CD14-positive monocyte (primary cell): ENCODE measurements at places on chromosomes 2 and 18. TPM values are rescaled to one million over a fixed set of nuclear protein-coding genes. Genes with fewer than 3 reads are reported as not detected.

C18orf63 gene
- not detected for polyA plus RNA-seq

KLHL29 gene
- not detected for polyA plus RNA-seq

ELOA2 gene
- polyA plus RNA-seq = not detected

SLC9A4 gene
- polyA plus RNA-seq = not detected

CYP27A1 gene
- polyA plus RNA-seq = 151 and 167 TPM in 2 replicates

SRSF7 gene
- 246 TPM for polyA plus RNA-seq

LIMS4 gene
- 0.10 and 0.51 TPM in 2 replicates for polyA plus RNA-seq

DNA sequence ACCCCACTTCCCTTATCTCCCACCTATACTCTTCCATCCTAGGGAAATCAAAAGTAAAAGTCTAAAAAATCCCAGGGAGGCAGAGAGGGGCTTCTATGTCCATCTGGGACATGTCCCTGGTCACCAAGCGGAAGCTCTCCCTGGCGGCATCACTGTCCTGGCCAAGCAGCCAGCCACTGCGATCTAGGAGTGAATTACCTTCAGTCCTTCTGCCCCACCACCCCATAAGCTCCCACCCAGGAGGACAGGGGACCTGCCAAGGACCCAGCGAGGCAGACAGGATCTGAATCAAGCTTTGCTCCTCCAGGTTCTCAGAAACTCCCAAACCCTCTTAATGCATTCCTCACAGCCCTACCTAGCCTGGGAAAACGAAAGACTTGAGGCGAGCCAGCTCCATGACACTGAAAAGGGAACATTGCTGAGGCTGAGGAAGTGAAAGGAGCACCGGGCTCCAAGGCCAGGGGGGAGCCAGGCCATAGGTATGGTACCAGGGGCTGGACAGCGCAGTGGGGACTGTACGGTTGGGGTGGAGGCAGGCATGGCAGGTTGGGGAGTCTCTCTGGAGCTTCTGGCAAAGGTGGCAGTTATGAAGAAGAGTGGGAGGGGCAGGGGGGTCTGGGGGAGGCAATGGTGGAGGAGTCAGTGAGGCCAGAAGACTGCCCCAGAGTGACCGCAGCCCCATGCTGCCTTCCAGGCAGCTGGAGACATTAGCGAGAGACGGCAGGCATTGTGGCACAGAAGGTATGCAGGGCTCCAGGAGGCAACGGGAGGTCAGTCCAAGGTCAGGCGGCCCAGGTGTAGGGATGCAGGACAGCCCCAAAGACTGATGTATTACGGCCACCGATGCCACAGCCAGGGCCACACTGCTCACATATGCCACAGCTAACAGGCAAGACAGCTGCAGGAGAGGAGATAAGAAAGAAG, 2.7 kb upstream of the SLC23A3 start:
- H3K36me3 ChIP-seq = peaks cover 45% of the 10 kb centered on the region
- H3K27ac ChIP-seq = peak overlapping the region; percentile 38
- no peak for DNase-seq
- no peak overlapping the region for H3K4me3 ChIP-seq
- H3K27me3 ChIP-seq = no peaks in the 10 kb centered on the region

- no peak overlapping the region for H3K4me3 ChIP-seq
- H3K27me3 ChIP-seq = no peaks in the 10 kb centered on the region
- DNase-seq = peak; percentile 97
- H3K4me1 ChIP-seq = peaks cover 35% of the 10 kb centered on the region
Measured at GRCh38 chr2:28360718-28361293, 31.9 kb upstream of the FOSL2 start.

GRCh38 chr2:16625759-16626158, 39.9 kb downstream of the CYRIA start:
- H3K4me3 ChIP-seq = no peak overlapping the region
- no peaks in the 10 kb centered on the region for H3K27me3 ChIP-seq
- H3K36me3 ChIP-seq = peaks cover 4% of the 10 kb centered on the region
- no peak for DNase-seq
- H3K27ac ChIP-seq = peak overlapping the region; percentile 98

DNA sequence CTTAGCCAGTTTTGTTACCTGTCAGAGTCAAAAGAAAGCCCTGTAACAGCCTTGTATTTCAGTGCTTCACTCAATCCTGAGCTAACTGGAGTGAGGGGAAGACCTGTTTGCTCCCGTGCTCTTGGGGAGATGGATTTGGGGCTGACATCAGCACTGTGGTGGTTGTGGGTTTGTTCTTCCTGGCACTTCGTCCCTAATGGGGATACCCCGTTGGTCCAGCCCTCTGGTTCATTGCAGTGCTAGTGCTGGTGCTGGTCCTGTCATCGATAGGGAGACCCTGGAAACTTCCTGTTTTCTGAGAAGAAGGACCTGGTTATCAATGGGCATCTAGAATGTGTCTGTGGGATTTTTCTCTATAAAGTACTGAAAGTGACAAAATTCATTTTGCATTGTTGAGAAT, 205.4 kb downstream of the ZNF407 start:
- H3K4me3 ChIP-seq = no peak overlapping the region
- H3K4me1 ChIP-seq = no peaks in the 10 kb centered on the region
- no peaks in the 10 kb centered on the region for H3K36me3 ChIP-seq
- DNase-seq = no peak
- H3K27me3 ChIP-seq = no peaks in the 10 kb centered on the region

DNA sequence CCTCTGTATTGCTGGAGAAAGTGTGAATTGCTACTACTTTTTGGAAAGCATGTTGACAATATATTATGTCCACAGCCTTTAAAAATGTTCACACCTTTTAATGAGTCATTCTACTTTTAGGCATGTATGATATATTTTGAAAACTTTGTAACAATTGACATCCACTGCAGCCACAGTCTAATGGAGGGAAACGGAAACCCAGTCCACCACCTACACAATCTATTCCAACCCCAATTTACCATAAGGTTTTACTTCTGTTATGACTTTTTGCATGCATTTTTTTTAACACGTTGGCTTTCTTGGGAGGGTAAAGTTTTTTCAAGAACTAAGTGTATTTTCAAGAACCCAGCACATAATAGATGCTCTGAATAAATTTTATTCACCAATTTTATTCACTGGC, 38.5 kb upstream of the ATP8B1 start:
- H3K27me3 ChIP-seq = no peaks in the 10 kb centered on the region
- H3K36me3 ChIP-seq = no peaks in the 10 kb centered on the region
- H3K27ac ChIP-seq = no peak overlapping the region
- DNase-seq = no peak

- H3K4me3 ChIP-seq = no peak overlapping the region
- H3K27me3 ChIP-seq = no peaks in the 10 kb centered on the region
- no peak for DNase-seq
- peaks cover 8% of the 10 kb centered on the region for H3K4me1 ChIP-seq
Measured at GRCh38 chr2:174585657-174586252, 11.8 kb downstream of the WIPF1 start.

DNA sequence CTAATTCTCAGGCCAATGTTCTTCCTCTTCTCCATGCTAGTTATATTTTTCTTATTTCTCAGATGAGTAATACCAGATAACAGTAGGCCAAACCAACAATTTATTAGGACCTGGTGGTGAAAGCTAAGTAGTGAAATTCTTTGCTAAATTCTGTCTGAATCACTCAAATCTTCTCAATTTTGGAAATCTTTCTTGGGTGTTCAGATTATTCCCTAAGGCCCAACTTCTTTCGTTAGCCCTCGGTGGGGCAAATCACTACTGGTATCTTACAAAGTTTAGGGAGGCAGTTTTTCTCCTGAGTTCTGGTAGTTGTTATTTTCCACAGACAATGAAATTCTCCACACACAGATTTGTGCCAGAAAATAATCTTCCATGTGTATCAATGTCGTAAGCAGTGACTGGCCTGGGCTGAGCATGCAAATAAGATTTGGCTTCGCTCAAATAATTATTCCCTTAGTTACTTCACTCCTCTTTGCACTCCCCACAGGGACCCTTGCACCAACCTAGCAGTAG, 443.5 kb upstream of the SLC14A2 start:
- H3K4me1 ChIP-seq = peaks cover 15% of the 10 kb centered on the region
- no peak for DNase-seq
- H3K4me3 ChIP-seq = no peak overlapping the region
- H3K27me3 ChIP-seq = no peaks in the 10 kb centered on the region
- no peak overlapping the region for H3K27ac ChIP-seq

- H3K4me1 ChIP-seq = peaks cover 69% of the 10 kb centered on the region
- H3K27me3 ChIP-seq = no peaks in the 10 kb centered on the region
- no peak for DNase-seq
- peak overlapping the region; percentile 52 for H3K4me3 ChIP-seq
- no peaks in the 10 kb centered on the region for H3K36me3 ChIP-seq
- H3K27ac ChIP-seq = peak overlapping the region; percentile 49
Measured at GRCh38 chr2:127638361-127639110, 7.4 kb upstream of the GPR17 start.

GRCh38 chr2:240133401-240133800, 2.7 kb downstream of the COPS9 start:
- peaks cover 17% of the 10 kb centered on the region for H3K27me3 ChIP-seq
- no peak overlapping the region for H3K4me3 ChIP-seq
- H3K27ac ChIP-seq = no peak overlapping the region
- H3K4me1 ChIP-seq = peaks cover 19% of the 10 kb centered on the region
- peaks cover 55% of the 10 kb centered on the region for H3K36me3 ChIP-seq

DNA sequence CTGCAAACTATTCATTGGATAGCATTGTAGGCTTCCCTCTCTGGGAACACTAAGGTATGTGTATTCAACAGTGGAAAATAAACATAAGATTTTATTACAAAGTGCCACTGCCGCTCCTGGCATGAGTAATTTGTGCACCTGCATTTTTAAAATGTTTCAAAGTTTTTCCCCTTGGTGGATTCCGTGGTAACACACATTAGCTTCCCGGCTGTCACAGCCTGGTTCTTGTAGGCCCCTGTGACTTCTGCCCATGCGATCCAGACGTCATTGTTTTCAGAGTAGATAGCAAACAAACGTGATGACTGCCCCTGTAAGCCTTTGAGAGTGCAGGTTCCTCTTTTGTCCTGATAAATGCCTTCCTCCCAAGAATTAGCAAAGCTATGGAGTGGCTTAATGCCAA, 421.0 kb downstream of the ZNF521 start:
- no peak overlapping the region for H3K27ac ChIP-seq
- H3K4me1 ChIP-seq = no peaks in the 10 kb centered on the region
- no peaks in the 10 kb centered on the region for H3K36me3 ChIP-seq
- no peak for DNase-seq
- H3K27me3 ChIP-seq = no peaks in the 10 kb centered on the region
- H3K4me3 ChIP-seq = no peak overlapping the region

DNA sequence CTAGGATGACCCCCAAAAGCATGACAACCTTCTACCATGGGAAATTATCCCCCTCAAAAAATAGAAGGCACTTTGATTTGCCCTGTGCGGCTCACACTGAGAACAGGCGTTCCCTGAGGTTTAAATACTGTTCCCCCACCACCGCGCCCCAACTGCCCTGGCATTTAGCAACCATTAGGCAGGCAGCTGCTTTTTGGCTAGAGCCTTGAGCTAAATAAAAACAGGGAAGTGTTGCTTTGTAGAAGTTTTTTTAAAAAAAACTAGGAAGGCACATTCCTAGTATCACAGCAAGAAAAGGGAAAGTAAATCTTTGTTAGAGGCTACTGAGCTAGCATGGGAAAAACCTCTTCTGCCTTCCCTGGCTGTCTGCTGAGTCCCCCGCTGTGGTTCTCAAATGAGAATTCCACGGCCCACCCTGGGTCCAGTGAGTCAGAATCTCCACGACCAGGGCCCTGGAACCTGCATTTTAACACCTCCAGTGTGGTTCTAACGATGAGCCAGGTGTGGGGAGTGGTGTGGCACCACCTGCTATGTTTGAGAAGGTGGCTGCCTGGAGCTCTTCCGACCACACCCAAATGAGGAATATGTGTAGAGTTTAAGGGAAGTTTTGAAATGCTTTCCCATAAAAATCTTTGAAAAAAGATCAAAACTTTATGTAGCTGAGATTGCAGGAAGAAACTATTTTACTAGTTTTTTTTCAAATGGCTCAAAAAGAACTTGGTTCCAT, 66.4 kb downstream of the VIT start:
- no peak for DNase-seq
- no peaks in the 10 kb centered on the region for H3K27me3 ChIP-seq
- H3K36me3 ChIP-seq = no peaks in the 10 kb centered on the region
- no peak overlapping the region for H3K27ac ChIP-seq

GRCh38 chr2:18167871-18168270, 289.4 kb downstream of the KCNS3 start:
- no peak overlapping the region for H3K27ac ChIP-seq
- no peaks in the 10 kb centered on the region for H3K36me3 ChIP-seq
- no peaks in the 10 kb centered on the region for H3K27me3 ChIP-seq
- no peak for DNase-seq
- H3K4me3 ChIP-seq = no peak overlapping the region
- H3K4me1 ChIP-seq = no peaks in the 10 kb centered on the region

GRCh38 chr2:12930391-12930790, 213.7 kb downstream of the TRIB2 start:
- DNase-seq = no peak
- H3K27me3 ChIP-seq = peaks cover 23% of the 10 kb centered on the region
- H3K36me3 ChIP-seq = no peaks in the 10 kb centered on the region
- H3K27ac ChIP-seq = no peak overlapping the region

GRCh38 chr2:3536682-3537632, 17.6 kb upstream of the ADI1 start:
- H3K4me1 ChIP-seq = no peaks in the 10 kb centered on the region
- no peak for DNase-seq
- H3K27ac ChIP-seq = peak overlapping the region; percentile 71
- H3K36me3 ChIP-seq = peaks cover 30% of the 10 kb centered on the region
- H3K4me3 ChIP-seq = peak overlapping the region; percentile 70

- no peaks in the 10 kb centered on the region for H3K27me3 ChIP-seq
- no peaks in the 10 kb centered on the region for H3K36me3 ChIP-seq
- DNase-seq = no peak
Measured at GRCh38 chr2:12732651-12733050, 15.9 kb downstream of the TRIB2 start.

DNA sequence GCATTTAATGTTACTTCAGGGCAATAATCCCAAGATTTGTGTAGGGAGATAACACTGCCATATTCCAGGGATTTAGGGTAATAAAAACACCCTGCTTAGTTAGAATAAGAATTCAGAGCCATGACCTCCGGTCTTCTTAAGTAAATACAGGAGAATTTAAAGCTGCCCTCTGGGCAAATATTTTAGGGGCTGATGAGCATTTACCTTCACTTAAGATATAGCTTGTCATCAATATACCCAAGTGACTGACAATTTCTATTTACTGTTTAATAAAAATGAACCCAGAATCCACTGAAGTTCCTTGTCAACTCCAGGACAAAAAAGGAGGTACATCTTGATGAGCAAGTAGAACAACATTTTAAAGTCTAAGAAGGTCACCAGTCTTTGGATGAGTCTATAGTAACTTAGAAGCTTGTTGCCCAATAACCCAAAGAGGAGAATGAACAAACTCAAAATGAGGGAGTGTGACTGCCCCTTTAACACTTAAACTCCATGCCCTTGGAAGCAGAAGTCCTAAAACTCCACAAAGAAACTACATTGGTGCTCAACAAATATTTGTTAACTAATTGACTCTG, 24.3 kb upstream of the IKZF2 start:
- no peaks in the 10 kb centered on the region for H3K4me1 ChIP-seq
- no peak overlapping the region for H3K27ac ChIP-seq
- no peaks in the 10 kb centered on the region for H3K27me3 ChIP-seq
- no peak for DNase-seq

DNA sequence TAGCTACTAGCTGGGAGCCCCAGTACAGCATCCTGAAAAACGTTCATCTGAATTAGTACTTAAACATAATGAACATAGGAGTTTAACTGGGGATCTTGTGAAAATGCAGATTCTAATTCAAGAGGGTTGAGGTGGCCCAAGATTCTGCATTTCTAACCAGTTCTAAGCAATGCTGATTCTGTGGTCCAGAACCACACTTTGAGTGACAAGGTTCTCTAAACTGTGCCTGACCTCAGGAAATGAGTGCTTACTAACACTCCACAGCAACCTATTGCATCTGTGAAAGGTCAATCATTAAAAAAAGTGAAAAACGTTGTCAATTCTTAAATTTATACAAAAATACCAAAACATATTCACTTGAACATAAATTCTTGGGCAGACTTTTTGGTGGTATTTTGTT, 157.1 kb upstream of the ZFP36L2 start:
- no peaks in the 10 kb centered on the region for H3K36me3 ChIP-seq
- no peaks in the 10 kb centered on the region for H3K27me3 ChIP-seq
- no peak overlapping the region for H3K27ac ChIP-seq
- H3K4me1 ChIP-seq = peaks cover 11% of the 10 kb centered on the region
